Activated naive CD4-positive, alpha-beta T cell (primary cell): ENCODE measurements at places on chromosomes 7 and 10.

DNA sequence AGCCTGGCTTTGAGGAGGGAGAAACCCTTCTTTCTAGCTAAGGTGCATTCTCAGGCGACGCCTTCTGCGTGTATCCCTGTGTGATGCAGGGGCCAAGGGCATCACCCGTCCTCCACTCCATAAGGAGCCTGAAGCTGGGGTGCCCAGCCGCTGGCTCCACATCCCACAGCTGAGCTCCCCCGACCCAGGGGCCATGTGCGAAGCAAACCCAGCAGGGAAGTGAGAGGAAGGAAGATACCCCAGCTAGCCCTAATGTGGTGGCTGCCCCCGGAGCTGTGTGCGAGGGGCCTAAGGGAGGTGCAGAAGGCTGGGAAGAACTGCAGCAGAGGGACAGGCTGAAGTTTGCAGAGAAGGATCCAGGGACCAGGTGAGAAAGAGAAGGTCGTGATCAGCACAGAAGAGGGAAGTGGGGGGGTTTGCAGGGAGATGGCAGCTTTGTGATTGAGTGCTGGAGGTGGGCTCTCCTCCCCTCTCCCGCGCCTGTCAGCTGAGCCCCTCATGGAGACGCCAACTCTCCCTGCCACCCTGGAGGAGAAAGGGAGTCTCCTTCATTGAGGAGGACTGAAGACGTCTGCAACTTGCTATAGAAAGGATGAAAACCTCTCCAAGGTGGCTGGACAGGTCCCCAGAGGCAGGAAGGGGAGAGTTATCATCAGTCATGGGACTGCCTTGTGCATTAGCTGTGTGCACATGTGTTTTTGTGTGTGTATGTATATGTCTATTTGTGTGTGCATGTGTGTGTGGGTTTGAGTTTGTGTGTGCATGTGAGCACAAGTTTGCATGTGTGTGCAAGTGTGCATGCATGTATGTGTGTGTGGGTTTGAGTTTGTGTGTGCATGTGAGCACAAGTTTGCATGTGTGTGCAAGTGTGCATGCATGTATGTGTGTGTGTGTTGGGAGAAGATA lies 3.5 kb upstream of the CALML5 start:
- no peak for DNase-seq

GRCh38 chr7:44075296-44076075 lies 6.8 kb downstream of the POLM start:
- DNase-seq = no peak

GRCh38 chr7:143954135-143954534 lies 509 bp upstream of the OR2F1 start:
- DNase-seq = no peak

DNA sequence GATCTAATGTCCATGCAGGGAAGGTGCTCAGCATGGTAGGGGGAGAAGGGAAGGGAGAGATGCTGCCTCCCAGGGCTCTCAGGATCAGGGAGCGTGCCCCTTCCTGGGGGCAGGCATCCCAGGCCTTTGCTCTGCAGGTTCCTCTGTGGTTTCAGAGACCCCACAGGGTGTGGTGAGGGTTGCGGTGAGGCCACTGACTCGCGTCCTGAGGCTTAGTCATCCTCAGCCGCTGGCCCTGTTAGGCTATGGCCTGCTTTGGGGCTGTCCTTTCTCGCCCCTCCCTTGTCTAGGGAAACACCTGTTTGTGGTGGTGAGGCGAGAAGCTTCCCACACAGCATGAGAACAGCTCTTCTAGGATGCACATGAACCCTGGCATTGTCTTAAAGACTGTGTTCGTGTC lies 558.3 kb upstream of the FOXK1 start:
- DNase-seq = no peak

DNA sequence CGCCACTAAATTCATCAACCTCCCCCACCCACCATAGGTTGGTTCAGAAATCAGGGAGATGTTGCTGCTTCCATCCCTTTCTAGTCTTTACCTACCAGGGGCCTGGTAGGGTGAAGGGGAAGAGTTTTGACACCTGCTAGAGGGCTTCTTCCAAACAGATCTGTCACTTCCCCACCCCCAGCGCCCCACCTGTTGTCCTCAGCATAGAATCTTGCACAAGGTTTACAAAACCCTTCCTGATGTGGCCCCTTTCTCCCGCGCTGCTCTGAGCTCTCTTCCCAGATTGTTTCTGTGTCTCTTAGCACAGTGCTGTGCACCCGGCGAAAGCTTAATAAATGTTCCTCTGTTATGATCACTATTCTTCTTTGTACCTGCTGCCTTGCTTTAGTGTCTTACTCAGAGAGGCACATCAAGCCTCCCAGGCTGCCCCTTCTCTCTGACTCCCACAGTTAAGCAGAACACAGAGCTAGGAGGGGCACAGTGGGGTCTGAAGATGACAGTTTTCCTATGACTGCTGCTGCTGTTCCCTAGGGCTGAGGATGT lies 11.2 kb upstream of the C10orf95 start:
- no peak for DNase-seq

- DNase-seq = no peak
Measured at GRCh38 chr7:105016709-105017656, 3.0 kb downstream of the KMT2E start.

GRCh38 chr10:31083765-31084184 lies 52.1 kb upstream of the ZNF438 start:
- DNase-seq = no peak
